ENCODE measurements at places on chromosomes 4 and X.

DNA sequence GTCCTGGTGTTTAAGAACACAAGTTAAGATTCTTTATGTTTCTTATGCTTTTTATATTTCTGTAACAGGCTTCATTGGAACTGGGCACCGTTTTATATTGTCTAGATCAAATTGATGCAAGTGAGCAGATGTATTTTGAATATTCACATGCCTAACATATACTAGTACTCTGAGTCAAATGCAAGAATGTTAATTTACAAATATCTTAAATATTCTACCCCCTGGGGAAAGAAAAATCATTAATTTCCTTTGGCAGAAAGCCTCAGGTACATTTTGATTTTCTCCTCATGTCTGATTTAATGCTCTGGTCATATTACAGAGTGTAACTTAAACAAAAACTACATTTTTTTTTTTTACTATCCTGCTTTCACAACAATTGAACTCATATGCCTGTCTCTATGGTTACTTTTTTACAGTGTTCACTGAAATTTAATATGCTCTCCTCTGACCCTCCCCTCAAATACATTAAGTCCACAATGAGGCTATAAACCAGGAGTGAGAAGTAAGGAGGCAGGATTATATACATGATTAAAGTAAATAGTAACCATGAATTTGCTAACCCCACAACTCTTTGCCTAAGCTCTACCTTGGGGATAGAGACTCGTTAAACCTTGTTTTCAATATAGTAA, 2.4 kb upstream of the NSUN7 start:
- DNase-seq = no peak

GRCh38 chrX:18722500-18723071, 15.1 kb downstream of the PPEF1 start:
- DNase-seq = no peak

DNA sequence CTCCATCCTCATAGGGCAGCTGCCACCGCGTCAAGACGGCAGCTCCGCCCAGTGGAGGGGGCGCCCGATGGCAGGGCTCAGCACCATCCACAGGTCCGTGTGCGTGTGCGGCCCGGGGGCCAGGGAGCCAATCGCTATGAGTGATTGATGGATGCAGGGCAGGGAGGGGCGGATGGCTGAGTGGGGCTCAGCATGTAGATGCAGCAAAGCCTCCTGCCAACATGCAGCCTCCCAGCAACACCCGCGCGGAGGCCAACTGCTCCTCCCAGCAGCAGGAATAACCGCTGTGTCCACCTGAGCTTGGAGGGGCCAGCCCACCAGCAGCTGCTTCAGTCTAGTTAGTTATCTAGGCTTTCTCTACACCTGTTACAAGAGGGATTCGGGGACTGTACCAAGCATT, 77.4 kb downstream of the MTMR1 start:
- DNase-seq = no peak

- no peak for DNase-seq
Measured at GRCh38 chr4:8095956-8096689, 62.5 kb downstream of the ABLIM2 start.
